ENCODE measurements at places on chromosomes 2 and 18. TPM values are rescaled to one million over a fixed set of nuclear protein-coding genes. Genes with fewer than 3 reads are reported as not detected.

Gene NFATC1
- total RNA-seq, result 2.7 TPM

Gene IL1R1
- total RNA-seq, result 8.7 TPM

Gene STARD7
- total RNA-seq, result 241 TPM

Gene SLC14A1
- total RNA-seq, result not detected

Gene SPATA3
- not detected for total RNA-seq

Gene CD207
- total RNA-seq, result not detected

Gene ALK
- total RNA-seq, result not detected

Gene GALNT13
- not detected for total RNA-seq

Gene ELOA2
- total RNA-seq, result not detected

Gene CNRIP1
- total RNA-seq, result not detected

Gene ACKR3
- total RNA-seq, result 1.6 TPM

Gene HRH4
- not detected for total RNA-seq

Gene PLA2R1
- 17.8 TPM for total RNA-seq

Gene HJURP
- 0.67 TPM for total RNA-seq

Gene TNFRSF11A
- 0.50 TPM for total RNA-seq

Gene SERPINB4
- total RNA-seq, result 1.5 TPM

Gene ITPRIPL1
- total RNA-seq, result 1.3 TPM

Gene DHRS9
- not detected for total RNA-seq

Gene NMUR1
- total RNA-seq, result not detected

Gene MARS2
- total RNA-seq, result 10.0 TPM

Gene PLCD4
- 1.8 TPM for total RNA-seq

Gene ARL4C
- 92.8 TPM for total RNA-seq

Gene MC2R
- not detected for total RNA-seq

Gene DES
- total RNA-seq, result not detected

Gene LMAN1
- total RNA-seq, result 115 TPM

Gene ZNF2
- 5.6 TPM for total RNA-seq

Gene CDK15
- total RNA-seq, result 5.7 TPM

Gene RND3
- 446 TPM for total RNA-seq

Gene SPC25
- 0.33 TPM for total RNA-seq

Gene UBE2F
- 69.3 TPM for total RNA-seq

Gene REG1B
- not detected for total RNA-seq

Gene HAAO
- total RNA-seq, result not detected

Gene UPP2
- not detected for total RNA-seq

Gene ANKRD29
- total RNA-seq, result 12.6 TPM

Gene SH3RF3
- total RNA-seq, result 0.33 TPM

Gene KIF1A
- total RNA-seq, result under 0.01 TPM

Gene TDRD15
- total RNA-seq, result not detected

Gene DNER
- 0.42 TPM for total RNA-seq

Gene INPP5D
- 57.7 TPM for total RNA-seq

Gene GTF2A1L
- total RNA-seq, result not detected

Gene NEU4
- total RNA-seq, result not detected

Gene SEPTIN10
- total RNA-seq, result 133 TPM

Gene HOXD8
- 0.35 TPM for total RNA-seq

Gene CYP26B1
- 0.50 TPM for total RNA-seq

Gene IL1F10
- total RNA-seq, result not detected

Gene HOXD13
- total RNA-seq, result not detected

Gene UGT1A8
- total RNA-seq, result not detected

Gene GALR1
- total RNA-seq, result not detected

Gene EML6
- total RNA-seq, result 0.19 TPM

Gene XRCC5
- total RNA-seq, result 191 TPM

Gene ZNF521
- not detected for total RNA-seq

Gene IL1A
- total RNA-seq, result 269 TPM

Gene SLC39A6
- total RNA-seq, result 255 TPM

Gene MAP3K20
- total RNA-seq, result 31.8 TPM

Gene GPR39
- total RNA-seq, result 6.1 TPM

Gene CD226
- total RNA-seq, result 0.67 TPM

Gene ABCG5
- total RNA-seq, result not detected

Data from mammary epithelial cell (primary cell).